EL (cell line): ENCODE measurements at places on chromosomes 13 and 19.

DNA sequence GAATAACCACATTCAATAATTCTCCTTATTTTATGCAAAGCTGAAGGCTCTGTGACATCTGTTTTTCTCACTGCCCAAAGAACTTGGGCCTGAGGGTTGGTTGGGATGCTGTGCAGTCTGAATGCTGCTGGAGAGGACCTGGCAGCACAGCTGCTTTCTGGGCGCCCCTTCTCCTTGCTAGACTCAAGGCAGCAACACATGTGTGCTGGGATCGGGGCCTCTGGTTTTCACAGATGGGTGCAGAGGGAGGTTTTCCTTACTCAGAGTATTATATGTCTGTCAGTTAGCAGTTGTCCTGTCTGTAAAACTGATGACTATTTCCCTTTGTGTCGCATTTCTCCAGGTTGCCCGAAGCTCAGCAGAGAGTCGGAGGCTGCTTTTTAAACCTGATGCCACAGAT, 53.2 kb upstream of the TEX29 start:
- DNase-seq: no peak

GRCh38 chr13:110353339-110353977, 46.4 kb downstream of the COL4A2 start:
- DNase-seq: no peak

DNA sequence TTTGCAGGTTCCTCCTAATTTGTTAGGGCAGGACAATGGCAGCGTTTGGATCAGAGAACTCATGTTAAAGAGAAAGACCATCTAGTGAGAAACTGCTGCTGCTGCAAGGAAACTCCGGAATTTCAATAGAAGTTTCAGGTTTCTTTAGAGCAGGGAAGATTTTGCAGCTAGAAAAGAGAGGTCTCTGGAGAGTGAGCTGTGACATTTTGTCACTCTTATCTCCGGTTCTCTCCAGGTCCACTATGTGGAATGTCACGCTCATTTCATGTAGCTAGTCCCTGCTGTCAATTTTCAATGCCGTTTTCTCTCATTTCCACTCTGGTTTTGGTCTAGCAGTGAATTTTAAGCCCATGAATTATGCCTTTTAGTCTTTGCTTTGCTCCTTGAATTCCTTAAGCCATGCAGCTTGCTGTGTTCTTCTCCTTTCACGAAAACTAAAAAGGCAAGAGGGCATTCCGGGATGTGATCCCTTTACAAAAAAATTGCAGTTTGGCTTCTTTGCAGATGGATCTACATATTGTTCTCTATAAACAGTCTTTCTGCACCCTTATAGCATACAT, 46.7 kb upstream of the POSTN start:
- no peak for DNase-seq

DNA sequence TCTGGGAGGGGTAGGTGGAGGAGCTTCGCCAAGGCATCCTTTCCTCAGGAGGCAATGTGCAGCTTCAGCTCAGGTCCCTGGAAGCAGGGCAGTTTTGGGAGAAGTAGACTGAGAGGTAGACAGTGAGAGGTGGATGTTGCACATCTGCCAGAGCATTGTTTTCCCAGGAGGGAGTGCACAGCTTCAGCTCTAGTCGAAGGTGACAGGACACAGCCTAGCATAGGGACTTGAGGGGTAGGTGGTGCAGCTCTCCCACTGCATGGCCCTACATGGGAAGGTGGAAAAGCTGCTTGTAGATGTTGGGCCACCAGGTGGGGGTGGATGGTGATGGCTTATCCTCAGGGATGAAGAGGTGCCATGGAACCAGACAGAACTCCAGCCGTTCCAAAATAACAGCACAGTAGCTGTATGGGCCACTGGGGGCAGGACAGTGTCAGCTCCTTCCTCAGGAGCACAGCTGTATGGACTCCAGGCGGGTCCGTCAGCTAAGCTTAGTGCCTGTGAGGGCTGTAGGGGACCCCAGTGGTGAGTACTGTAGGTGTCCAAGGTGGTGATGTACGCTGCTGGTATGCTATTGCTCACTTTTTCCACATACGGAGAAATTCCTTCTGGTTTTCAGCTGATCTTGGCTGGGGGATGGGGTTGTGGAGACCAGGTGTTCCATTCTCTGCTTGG, 17.4 kb upstream of the ZNF543 start:
- DNase-seq: peak; percentile 27

DNA sequence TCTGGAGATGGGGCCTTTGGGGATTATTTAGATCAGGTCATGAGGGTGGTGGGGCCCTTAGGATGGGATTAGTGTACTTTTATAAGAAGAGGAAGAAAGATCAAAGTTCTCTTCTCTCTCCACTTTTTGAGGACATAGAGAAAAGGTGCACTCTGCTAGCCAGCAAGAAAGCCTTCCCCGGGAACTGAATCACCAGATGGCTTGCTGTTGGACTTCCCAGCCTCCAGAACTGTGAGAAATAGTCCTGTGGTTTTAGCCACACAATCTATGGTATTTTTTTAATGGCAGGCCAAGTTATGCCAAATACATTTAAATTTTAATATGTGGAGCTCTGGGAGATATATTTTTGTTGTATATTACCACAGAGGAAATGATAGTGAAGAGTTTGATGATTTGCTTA, 385.8 kb downstream of the KLF12 start:
- no peak for DNase-seq

DNA sequence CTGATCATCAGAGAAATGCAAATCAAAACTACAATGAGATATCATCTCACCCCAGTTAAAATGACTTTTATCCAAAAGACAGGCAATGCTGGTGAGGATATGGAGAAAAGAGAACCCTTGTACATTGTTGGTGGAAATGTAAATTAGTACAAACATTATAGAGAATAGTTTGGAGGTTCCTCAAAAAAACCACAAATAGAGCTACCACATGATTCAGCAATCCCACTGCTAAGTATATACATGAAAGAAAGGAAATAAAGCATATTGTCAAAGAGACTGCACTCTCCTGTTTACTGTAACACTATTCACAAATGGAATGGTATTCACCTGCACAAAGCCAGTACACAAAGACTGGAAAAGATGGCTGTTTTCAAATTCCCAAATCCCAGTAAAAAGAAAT, 1233.7 kb downstream of the PCDH17 start:
- DNase-seq: no peak

- no peak for DNase-seq
These were observed 744.4 kb upstream of the PRR20A start for GRCh38 chr13:56396318-56396717.

DNA sequence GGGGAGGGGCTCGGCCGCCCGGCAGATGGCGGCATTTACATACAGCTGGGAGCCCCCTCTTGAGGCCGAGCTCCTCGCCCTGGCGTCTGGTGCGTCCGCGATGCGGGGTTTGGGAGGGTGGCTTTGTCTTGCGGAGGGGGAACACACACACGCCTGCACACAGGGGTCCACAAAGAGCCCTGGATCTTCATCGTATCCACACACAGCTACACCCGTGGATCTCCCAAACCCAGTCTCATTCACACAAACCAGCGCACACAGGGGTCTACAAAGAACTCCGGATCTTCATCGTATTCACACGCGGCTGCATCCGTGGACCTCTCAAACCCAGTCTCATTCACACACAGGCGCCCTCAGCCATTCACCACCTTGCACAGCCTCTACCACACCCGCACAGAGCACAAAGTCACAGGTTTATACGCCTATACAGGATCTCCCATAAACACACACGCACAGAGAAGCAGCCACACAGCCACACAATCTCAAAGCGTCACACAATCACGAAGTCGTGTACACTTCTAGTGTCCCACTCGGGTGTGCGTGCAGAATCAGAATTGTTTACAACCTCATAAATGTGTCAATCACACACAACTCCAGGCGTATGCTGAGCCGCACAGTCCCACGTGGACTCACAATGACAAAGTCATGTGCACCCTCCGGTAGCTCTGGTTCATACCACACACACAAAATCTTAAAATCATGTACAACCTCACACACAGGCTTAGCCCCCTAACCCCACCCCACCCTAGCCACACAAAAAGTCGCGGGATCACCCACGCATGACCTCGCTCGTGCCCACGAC, 550 bp upstream of the DLL3 start:
- peak; percentile 36 for DNase-seq

DNA sequence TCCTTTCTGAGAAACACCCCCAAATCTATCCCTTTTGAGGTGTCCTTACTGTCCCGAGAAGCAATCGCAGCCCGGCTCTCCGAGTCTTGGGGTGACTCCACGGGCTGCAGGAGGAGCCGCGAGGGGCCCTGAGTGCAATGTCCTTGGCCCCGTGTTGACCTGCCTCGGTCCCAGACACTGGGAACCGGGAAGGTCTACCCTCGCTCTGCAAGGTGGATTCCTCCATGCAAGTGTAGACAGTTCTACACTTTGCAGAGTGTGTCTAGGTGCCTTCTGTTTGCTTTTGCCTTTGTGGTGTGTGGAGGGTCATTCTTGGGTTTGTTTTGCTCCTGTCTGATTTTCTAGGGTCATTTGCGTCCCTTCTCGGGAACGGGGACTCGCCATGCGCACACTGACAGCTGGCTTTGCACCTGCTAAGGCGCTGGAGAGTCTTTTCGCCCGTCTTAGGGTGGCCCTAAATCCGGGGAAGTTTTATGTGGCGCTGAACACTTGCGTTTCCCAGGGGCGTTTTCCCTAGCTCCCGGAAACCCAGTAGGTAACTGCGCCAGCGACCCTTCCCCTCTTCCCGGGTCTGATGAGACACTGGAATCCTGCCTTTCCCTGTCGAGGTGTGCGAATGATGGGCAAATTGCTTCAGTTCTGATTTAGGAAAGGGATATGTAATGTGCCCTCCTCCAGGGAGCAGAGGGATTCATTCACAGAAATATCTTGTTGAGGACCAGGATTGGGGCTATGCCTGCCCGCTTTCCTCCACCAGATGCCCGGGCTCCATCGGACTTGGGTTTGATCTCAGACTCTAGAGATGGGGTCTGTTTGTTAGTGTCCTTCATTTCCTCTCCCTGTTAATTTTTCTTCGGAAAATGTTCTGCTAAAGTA, 755 bp downstream of the SERTM1 start:
- no peak for DNase-seq

- no peak for DNase-seq
These were observed 6.5 kb upstream of the FKRP start for GRCh38 chr19:46739290-46739771.

DNA sequence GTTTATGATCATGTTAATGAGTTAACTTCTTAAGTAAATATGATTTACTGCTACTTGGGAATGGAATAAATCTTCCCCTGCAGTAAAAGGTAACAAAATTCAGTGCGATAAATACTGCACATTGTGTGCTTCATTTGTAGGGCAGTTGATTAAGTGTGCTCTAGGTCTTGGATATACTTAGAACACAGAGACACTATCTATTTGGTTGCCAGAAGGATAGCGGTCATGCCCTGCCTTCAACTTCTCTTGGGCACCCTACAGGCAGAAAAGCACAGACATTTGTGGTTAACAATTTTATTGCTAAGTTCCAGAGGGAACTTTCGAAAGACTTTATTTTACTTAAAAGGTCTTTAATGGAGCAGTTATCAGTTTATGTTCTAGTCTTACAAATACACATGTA, 605.8 kb downstream of the PCDH9 start:
- DNase-seq: no peak

- no peak for DNase-seq
These were observed 18.2 kb upstream of the MATK start for GRCh38 chr19:3804429-3804828.

DNA sequence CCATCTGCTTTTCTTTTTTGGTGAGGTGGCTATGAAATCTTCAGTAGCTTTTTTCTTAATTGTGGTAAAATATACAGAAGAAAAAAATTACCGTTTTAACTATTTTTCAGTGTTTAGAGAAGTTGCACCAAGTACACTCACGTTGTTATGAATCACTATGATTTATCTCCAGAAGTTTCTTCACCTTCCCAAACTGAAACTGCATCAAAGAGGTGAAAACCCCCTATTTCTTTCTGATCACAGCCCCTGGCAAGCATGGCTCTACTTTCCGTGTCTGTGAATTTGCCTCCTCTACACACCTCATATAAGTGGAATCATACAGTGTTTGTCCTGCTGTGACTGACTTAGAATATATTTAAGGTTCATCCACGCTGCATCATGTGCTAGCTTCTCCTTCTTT, 15.6 kb upstream of the SIGLEC10 start:
- no peak for DNase-seq

DNA sequence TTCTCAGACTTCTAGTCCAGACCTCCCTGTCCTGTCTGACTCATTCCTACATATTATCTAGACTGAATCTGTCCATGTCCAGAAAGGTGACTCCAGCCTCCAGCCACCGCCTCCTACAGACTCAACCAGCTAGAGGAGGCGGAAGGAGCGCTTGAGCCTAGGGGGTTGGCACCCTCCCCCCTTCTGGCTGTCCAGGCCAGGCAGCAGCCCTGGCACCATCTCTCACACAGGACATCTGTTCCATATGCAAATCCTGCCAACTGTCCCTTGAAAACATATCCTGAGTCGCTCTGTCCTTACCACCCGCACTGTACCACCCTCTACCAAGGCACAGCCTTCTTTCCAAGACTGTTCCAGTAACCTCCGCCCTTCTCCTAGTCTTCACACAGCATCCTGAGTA, 150.7 kb upstream of the WASF3 start:
- DNase-seq: no peak

DNA sequence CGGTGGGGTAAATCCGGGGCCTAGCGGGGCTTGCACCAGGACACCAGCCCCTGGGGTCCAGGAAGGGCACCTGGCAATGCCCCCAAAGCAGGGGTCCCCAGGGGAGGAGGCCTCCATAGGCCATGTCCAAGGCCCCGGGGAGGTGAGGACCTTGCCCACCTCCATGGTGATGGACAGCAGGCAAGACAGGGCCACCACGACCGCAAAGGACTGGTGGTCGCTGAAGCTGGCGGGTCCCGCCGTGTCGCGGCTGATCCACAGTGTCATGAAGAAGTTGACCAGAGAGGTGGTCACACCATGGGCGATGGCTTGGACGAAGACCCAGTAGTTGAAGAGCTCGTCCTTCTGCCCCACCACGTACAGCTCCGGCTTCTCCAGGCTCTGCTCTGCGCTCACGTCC, 26.8 kb downstream of the ATP8B3 start:
- DNase-seq: no peak

DNA sequence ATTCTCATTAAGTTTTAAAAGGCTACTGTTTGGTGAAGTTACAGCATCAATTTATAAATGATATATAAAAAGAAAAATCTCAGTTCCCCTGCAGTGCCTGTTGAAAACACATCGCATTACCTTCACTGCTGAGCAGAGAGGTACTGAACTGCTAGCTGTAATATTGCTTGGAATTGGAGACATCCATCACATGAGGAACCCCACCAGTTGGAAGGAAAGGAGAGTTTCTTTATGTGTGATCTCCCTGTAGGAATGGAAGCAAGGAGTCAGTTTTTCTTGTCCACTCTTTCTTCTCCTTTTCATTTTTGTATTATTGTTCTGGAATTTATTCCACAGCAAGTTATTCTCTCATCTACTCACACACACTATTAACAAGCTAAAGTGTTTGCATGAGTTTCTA, 1586.0 kb upstream of the PRR20A start:
- DNase-seq: no peak

DNA sequence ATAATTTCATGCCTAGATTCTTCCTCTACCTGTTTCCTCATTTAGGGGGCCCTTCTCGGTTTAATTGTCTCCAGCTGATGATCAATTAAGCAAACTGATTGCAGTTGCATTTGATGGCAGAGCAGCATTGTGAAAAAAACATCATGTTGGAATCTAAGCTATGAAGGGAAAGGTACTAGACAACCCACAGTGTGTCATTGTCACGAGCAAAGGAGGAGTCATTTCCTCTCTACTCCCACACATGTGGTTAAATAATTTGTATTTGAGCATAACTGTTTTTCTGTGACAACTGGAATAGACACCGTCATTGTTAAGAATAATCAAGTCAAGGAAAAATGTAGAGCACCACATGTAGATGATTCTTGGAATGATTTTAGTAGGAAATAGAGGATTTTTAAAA, 240.3 kb downstream of the DCT start:
- DNase-seq: peak; percentile 70

- no peak for DNase-seq
These were observed 140.6 kb downstream of the IRS2 start for GRCh38 chr13:109645831-109646230.
